NT2/D1 (cell line): ENCODE measurements at places on chromosomes 6 and 20.

GRCh38 chr6:63527658-63528514 lies 44.4 kb upstream of the LOC128125822 start:
- DNase-seq, result no peak

GRCh38 chr20:21508230-21509078 lies 5.4 kb downstream of the NKX2-2 start:
- no peak for DNase-seq

DNA sequence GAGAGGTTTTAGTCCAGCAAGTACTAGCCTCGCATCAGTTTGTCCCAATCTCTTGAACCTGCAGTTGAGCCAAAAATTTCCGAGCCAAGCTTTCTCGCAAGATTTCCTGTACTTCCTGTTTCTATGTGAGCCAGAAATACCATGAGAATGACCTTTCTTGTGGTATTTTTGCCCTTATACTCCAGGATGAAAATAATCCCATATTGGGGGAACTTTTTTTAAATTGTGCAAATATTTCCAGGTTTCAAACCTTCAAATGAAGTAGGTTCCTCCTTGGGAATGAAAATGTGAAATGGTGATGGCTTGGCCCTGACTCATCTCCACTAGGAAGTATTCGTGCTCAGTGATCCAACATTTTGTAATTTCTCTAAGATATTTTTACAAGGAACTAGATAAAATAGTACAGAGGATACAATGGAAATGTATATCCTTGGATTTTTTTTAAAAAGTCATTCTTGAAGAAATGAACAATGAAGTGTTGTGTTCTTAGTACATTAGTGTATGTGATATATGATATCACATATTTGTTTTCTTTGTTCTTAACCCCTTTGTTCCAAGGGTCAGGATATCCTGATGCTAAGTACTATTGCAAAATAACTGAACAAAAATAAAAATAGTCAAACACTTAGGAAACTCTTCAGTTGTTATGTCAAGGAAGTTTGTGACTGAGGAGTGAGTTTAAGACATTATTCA lies 184.0 kb downstream of the PDE7B start:
- DNase-seq, result no peak

GRCh38 chr6:117483004-117483644 lies 650 bp downstream of the DCBLD1 start:
- DNase-seq, result no peak

GRCh38 chr6:49225471-49225870 lies 237.6 kb downstream of the MMUT start:
- DNase-seq, result no peak

GRCh38 chr20:48631114-48632016 lies 196.4 kb downstream of the PREX1 start:
- DNase-seq, result no peak

DNA sequence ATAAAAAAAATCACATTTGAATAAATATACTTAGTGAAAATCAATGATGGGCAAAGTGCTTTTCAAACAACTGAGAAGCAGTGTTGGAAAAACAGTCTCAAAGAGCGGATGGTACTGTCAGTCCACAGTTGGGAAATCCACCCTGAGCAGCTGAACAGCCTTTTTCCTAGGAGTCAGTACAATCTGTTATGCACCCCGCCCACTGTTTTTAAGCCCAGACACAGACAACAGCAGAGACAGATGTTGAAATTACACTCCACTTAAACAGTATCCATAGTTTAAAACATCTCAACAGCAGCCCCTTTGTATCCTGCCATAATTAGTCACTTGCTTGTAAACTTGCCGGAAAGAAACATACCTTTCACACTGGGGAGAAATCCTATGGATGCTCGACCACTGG lies 372 bp downstream of the KIAA0408 start:
- DNase-seq, result no peak

DNA sequence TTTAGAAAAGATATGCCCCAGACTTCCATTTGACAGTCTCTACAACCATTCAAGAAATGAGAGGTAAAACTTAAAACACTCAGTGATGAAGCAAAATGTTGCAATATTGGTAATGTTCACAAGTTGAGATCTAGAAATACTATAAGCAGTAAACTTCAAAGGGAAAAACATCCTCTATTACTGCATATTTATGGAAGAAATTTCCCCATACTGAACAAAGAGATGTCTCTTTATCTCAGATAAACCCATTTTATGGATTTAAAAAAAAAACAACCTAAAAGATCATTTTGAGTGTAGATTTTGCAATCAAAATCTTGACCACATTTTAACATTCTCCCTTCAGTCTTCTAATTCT lies 177.8 kb upstream of the TAB2 start:
- no peak for DNase-seq

DNA sequence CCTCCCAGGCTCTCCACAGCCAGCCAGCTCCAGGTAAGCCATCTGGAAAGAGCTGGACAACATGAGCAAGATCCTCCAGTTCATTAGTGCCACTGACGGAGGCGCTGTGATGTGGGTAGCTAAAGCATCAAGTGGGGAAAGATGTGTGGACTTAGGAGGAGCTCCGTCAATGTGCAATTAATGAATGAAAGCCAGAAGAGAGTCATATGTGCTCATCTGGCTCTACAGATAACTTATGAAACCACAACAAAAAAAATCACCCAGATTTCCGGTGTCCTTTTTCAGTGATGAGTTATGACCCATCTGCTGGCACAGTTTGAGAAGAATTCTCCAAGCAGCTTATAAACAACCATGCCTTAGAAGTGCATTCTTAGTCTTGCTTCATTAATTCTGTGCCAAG lies 311.7 kb upstream of the PLCB4 start:
- DNase-seq, result no peak

- DNase-seq, result no peak
Observed at GRCh38 chr6:56899311-56899710, 55.6 kb upstream of the BEND6 start.

- DNase-seq, result no peak
Observed at GRCh38 chr6:109048670-109049415, 45.8 kb downstream of the SESN1 start.

- no peak for DNase-seq
Observed at GRCh38 chr6:10883312-10884244, 1.7 kb upstream of the GCM2 start.

GRCh38 chr6:14910692-14911547 lies 334.9 kb upstream of the JARID2 start:
- no peak for DNase-seq

- DNase-seq, result no peak
Observed at GRCh38 chr6:13473768-13474165, 13.6 kb downstream of the GFOD1 start.

GRCh38 chr6:100115407-100116101 lies 121.5 kb upstream of the MCHR2 start:
- no peak for DNase-seq

GRCh38 chr6:128206610-128207426 lies 306.0 kb upstream of the THEMIS start:
- DNase-seq, result no peak

DNA sequence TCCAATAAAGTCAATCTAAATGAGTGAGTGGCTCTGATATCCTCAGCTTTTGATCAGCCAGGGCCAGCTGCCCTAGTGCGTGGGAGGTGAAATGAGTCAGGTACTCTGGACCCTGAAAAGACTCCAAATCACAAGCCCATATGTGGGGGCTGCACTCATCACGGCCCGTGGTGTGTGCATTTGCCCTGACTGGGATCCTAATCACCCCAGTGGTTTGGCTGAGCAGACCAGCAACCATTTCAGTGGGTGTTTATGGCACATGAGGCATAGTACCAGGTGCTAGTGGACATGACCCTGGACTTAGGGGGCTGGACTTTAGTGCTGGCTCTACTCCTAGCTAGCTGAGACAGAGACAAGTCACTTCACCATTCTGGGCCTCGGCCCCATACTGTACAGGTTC lies 39.4 kb downstream of the SCML4 start:
- DNase-seq, result no peak

DNA sequence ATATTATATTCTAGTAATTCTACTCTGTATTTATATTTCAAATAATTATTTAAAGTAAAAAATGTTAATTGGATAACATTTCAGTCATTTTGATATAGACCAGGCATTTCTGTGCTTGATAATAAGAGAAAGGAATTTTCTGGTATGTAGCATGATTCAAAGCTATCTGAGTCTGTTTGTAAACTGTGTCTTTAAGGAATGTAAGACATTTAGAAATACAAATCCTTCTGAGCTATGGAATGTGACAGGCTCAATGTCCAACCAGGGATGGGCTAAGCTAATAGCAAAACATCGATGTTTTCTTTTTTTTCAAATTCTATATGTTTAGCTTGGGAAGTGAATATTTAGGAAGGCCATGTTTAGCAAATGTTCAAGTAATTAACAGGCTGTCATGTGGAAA lies 41.5 kb upstream of the FAM83B start:
- DNase-seq, result no peak

- no peak for DNase-seq
Observed at GRCh38 chr6:80939898-80940297, 812.6 kb downstream of the TENT5A start.

GRCh38 chr20:10200330-10200729 lies 18.3 kb upstream of the SNAP25 start:
- no peak for DNase-seq

GRCh38 chr6:250676-251075 lies 41.6 kb upstream of the DUSP22 start:
- no peak for DNase-seq

DNA sequence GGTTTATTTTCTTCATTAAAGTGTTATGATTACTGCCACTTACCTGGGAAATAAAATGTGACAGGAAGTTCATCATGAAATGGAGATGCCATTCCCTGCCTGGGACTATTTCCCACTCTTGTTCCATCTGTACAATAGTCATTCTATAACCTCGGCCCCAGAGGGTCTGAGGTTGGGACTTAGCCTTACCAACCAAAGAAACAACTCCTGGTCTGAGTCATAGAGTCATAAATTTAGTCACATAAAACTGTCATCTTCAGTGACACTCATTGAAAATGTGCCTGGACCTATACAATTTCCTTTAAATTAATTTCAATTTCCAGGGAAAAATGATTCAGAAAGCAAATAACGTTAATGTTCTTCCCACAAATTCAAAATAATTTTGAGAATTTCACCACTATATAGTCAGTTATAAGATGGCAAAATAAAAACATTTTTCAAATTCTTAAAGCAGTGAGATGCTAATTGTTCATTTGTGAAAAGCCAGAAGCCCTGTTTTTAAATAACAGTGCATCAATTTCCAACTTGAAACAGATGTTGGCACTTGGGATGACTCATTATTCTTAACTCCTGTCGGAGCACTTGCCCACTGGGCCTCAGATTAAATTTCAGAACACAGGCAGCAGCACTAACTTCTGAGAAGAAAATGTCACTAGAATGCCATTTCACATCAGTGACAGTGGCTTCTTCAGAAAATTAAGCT lies 201.2 kb upstream of the SMLR1 start:
- no peak for DNase-seq

- DNase-seq, result no peak
Observed at GRCh38 chr6:144582939-144583613, 297.9 kb downstream of the UTRN start.

- DNase-seq, result peak; percentile 89
Observed at GRCh38 chr6:33430991-33431879, 11.4 kb downstream of the SYNGAP1 start.

DNA sequence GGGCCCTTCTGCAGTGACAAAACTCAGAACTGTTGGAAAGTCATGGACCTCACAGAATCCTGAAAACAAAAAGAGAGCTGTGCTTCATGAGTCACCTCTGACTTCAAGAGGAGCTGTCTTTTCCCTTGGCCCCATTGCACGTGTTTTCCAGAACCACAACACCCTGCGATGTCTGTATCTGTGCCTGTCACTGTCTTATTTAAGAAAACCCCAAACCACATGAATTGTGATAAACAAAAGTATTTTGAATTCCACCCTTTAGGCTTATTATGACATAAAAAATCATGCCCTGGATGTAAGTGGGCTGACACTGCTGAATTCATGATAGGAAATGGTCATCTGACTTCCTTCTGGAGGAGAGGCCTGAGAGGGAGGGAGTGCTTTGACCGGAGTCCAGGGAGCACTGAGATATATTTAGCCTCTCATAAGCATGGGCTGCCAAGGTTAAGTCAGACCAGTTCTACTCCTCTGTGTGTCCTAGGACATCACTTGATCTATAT lies 96.4 kb upstream of the DUSP22 start:
- no peak for DNase-seq

GRCh38 chr6:80872199-80872950 lies 765.9 kb downstream of the BCKDHB start:
- DNase-seq, result no peak

- no peak for DNase-seq
Observed at GRCh38 chr6:108661430-108661829, 100.7 kb downstream of the FOXO3 start.

- no peak for DNase-seq
Observed at GRCh38 chr6:40957616-40958492, 81.2 kb downstream of the UNC5CL start.
